Fibroblast of skin of right biceps (primary cell): ENCODE measurements at places on chromosomes 7 and 10.

GRCh38 chr10:1642600-1643160 lies 94.6 kb downstream of the ADARB2 start:
- DNase-seq: no peak

DNA sequence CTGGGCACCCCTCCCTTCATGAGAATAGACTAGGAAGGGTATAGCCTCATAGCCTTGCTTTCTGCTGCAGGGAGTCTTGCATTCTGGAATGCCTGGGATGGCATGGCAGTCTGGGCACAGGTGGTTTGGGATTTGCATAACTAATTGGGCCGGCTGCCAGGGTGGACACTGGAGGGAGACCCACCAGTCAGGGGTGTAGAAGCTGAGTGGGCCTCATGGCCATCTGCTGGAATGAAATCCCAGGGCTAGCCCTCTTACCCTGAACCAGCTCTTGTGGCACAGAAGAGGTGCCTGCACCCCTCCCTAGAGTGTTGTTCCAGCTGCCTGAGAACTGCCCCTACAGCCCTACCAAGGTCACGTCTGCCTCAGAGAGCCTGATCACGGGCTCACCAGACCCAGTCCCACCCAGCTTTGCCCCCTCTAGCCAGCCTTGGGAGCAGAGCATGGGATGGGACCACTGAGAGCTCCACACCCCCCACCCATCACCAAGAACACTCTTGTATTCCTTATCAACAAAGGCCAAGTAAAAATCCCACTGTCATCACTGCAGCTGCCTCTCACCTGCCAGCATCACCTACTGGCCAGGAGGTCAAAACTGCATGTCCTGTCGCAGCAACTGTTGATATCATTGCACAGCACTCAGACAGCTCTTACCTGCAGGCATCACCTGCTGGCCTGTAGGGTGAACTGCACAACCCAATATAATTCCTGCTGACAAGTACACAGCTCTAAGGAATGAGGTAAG lies 148.9 kb downstream of the ZEB1 start:
- DNase-seq: no peak

DNA sequence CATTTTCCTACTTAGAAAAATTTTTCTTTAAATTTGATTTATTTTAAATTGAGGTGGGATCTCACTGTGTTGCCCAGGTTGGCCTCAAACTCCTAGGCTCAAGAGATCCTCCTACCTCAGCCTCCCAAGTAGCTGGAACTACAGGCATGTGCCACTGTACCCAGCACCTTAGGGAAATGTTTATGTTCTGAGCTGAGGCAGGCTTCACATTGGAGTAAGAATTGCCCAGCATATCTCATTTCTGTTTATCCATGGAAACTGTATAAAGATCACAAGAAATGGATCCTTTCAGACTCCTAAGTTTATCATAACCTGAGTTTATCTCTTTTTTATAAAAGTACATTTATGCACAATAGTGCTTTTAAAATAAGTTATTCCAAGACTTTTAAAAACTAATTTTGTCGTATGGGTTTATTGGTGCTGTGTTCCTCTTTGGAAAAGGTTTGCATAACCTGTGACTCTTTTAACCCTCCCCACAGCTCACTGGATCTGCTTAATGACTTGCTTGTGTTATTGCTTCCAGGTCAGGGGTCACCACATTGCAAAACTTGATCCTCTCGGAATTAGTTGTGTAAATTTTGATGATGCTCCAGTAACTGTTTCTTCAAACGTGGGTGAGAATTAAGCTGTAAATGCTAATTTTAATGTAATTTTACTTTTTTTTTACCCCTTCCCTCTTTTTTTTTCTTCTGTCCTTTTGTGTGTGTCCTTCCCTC lies 40.7 kb downstream of the OGDH start:
- DNase-seq: no peak

DNA sequence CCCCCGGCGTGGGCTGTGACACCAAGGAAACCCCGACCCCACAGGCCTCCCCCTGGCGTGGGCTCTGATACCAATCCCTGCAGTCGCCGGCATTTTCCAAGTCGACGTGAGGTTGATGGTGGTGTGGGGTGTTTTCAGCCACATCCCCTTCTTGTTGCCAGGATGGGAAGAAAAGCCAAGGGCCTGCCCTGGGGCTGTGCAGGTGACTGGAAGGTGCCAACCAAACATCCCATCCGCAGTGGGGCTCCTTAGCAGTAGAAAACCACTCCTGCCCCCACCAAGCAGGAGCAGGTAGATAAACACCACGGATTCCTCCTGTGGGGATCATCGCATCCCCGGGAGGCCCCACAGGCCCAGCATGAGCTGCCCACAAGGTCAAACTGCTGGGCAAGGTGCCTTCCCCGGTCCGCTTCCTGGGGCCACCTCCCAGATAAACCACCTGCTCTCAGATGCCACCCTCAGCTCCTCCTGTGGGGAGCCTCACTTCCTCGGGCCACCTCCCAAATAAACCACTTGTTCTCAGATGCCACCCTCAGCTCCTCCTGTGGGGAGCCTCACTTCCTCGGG lies 88.5 kb upstream of the DIP2C start:
- DNase-seq: no peak

DNA sequence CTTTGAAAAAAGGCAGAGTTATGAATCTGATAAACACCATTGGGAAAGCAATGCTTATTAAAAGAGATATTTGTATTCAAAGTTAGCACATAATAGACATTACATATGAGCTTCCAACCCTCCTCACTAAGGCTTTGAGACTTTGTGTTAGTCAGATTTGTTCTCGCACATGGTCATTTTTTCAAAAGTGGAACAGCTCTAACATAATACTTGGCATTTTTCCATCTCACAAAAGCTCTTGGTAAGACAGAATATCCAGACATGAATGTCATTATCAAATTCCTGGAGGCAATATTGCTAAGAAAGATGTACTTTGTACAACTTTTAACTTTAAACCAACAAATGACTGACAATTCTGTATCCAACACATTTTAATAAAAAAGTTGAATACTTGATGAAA lies 292.4 kb upstream of the SMIM30 start:
- no peak for DNase-seq

DNA sequence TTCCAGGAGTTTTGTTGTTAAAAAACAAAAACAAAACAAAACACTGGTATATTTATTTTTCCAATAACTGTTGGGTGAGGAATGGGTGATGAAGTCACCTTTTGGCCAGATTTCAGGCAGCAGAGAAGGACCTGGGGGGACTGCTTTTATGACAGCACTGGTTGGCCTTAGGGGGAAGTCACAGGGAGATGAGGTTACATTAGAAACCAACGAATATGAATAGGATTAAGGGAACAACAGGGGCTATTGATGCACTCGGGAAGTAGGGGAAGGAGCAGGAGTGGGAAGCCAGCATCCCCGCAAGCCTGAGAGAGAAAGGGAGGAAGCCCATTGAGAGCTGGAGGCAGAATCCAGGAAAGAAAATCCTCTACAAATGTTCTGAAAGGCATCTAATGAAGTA lies 958.4 kb downstream of the TYW1 start:
- DNase-seq: no peak

- DNase-seq: peak; percentile 98
Measured at GRCh38 chr10:17001961-17002749, 127.5 kb downstream of the CUBN start.

DNA sequence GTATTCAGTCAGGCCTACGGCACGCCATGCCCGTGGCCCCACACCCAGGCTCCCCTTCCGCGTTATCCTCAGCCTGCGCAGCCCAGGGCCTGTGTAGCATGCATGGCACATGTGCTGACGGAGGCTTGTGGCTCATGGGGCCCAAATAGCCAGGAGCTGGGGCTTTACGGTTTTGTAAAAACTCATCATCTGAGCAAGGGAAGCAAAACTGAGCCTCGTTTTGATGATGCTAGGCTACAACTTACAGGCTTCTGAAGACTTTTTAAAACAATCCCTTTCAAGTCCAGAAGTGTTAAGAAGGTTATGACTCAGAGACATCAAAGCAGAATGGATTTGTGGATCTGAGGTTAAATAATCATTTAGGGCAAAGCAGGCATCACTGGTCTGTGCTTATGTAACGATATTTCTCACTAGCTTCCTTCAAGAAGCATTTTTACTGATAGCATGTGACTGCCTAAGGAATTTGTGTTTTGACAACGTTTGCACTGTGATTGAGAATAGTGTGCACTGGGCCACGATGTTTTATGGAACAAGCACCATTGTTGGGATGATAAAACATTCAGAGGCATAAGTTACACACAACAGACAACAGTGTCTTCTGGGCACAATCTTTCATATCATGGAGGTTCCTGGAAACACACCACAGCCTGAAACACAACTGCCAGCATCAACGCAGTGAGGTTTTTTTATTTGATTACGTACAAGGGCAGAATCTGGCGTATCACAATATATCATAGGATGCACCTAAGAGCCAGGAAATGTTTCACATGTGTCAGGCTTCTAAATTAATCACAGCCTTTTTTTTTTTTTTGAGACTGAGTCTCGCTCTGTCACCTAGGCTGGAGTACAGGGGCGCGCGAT lies 274.3 kb downstream of the CCDC3 start:
- DNase-seq: no peak

GRCh38 chr7:36279200-36279925 lies 110.3 kb upstream of the ANLN start:
- peak; percentile 67 for DNase-seq

DNA sequence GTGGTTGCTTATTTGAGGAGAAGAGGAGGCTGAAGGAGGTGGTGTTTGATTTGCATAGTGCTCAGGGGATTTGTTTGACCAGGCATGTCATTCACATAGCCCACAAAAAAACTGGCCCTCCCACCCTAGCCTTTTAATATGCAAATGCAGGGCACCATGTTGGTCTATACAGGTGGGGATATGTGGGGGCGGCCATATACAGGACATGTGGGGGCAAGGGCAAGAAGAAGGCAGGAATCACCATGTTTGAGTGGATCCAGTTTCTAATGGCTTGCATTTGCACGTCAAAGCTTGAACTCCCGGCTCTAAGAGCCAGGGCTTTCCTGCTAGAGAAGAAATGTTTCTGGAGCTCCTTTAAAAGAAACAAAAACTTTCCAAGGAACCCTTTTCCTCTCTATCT lies 541.0 kb downstream of the ZWINT start:
- DNase-seq: no peak

DNA sequence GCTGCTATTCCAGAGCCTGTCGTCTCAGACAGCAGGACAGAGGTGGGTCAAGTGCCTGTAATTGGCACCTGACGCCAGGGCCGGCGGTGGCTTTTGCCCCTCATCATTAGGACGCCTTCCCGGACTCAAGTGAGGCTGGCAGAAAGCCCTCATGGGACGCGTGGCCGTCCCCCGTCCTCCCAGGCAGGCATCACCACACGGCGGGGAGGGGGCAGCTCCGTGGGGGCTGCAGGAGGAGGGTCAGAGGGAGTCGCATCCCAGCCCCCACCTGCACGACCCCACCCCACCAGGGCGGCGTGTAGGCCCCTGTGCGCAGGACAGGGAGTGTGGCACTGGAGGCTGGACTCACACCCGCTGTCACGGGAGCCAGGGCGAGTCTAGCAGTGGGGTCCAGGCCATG lies 16.3 kb downstream of the CFAP46 start:
- no peak for DNase-seq

DNA sequence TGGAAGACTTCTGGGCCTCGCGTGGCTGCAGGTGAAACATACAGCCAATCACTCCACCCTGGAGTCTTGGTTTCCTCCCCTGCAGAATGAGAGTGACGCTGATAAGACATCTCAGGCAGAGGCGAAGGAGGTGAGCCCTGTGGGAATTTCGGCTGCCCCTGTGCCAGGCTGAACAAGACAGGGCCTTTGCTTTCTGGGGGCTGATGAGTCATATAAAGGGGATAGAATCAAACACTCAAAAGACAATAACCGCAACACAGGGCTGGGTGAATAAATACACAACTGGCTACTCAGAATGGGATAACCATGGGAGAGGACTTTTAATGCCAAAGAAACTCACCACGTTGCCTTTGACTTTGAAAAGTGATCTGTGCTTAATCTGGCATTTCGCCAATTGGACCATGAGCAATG lies 143.8 kb downstream of the KCNMA1 start:
- DNase-seq: no peak

- DNase-seq: peak; percentile 4
Measured at GRCh38 chr7:80335511-80336231, 176.2 kb downstream of the GNAT3 start.

DNA sequence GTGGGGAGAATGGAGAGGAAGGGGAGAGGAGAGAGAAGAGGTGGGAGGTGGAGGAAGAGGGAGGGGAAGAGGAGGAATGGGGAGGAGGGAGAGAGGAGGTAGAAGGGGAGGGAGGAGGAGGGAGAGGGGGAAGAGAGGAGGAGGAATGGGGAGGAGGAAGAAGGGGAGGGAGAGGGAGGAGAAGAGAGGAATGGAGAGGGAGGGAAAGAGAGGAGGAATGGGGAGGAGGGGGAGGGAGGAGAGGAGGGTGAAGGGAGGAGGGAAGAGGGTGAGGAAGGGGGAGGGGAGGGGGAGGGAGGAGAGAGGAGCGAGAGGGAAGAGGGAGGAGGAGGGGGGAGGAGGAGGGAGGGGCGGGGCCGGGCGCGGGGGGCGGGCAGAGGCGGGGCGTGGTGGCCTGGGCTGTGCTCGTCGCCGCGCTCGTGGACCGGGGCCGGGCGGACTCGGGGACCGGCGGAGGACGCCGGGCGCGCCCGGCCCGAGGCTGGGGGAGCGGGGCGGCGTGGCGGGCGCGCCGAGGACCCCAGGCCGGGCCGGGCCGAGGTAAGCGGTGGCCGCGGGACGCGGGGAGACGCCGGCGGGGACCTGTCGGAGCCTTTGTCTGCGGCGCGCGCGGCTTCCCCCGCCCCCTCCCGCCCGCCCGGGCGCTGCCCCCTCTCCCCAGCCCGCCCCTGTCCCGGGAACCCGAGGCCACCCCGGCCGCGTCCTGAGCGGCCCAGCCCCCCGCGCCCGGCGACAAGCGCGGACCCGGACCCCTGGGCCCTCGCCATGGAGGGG lies at the start of gene SLC29A4:
SLC29A4 (plus strand) TSS at position 401 of the 774 bp plus-strand sequence. CDS start 4,874 bp downstream, outside the sequence.
- DNase-seq: peak; percentile 40

DNA sequence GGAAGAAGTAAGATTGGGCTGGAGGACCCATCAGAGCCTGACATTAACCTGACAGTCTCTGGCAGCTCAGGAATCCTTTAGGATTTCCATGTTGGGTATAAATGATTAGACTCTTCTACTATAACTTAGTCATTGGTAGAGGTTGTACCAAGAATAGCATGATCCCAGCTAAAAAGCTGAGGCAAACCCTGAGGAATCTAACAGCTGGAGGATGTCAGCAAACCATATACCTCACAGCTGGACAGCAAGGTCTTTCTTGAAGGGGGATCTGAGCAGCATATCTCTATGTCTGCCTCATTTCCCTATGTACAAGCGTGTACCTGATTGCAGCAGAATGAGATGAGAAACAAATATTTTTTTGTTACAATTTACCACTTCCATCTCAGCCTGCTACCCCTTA lies 103.2 kb downstream of the NPSR1 start:
- DNase-seq: no peak

GRCh38 chr10:77251297-77252013 lies 386.2 kb downstream of the KCNMA1 start:
- DNase-seq: peak; percentile 58

- DNase-seq: no peak
Measured at GRCh38 chr7:9029681-9030530, 596.5 kb downstream of the NXPH1 start.

- DNase-seq: no peak
Measured at GRCh38 chr10:126921162-126921561, 15.9 kb downstream of the DOCK1 start.

GRCh38 chr10:86523348-86523747 lies 1.8 kb upstream of the WAPL start:
- DNase-seq: no peak

- peak; percentile 39 for DNase-seq
Measured at GRCh38 chr7:47034180-47034579, 547.7 kb downstream of the TNS3 start.

GRCh38 chr10:78267598-78267997 lies 233.9 kb downstream of the RPS24 start:
- DNase-seq: peak; percentile 74
